ENCODE measurements at places on chromosomes 13 and 19.

GRCh38 chr13:42041011-42041683 lies 7.3 kb upstream of the DGKH start:
- no peak for DNase-seq

DNA sequence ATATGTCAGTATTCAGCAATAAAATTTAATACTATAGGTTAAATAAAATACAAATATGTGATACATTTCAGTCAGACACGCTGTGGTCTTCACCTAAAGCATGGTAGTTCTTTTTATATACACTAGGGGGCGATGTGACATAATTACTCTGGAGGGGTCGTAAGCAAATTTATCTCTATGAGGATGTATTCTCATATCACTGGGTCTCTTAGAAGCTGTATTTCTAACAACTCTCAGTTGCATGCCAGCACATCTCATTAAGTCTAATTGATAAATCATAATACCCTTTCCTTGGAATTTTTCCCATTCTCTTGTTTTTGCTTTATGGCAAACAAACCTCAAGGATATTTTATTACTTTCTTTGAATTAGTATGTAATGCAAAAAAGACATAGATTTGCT lies 3.9 kb upstream of the PCDH17 start:
- no peak for DNase-seq

GRCh38 chr19:35240327-35240726 lies 8.5 kb upstream of the LSR start:
- no peak for DNase-seq

DNA sequence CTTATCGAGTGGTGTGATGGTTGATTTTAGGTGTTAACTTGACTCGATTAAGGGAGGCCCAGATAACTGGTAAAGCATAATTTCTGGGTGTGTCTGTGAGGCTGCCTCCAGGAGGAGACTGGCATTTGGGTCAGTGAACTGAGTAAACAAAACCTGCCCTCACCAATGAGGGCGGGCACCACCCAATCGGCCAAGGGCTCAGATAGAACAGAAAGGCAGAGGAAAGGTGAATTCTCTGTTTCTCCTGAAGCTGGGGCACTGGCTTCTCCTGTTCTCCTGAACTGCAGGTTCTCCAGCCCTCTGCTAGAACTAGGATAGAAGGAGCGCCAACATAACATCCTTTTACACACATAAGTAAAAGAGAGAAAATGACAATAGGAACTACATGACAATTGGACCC lies 35.1 kb downstream of the ESD start:
- no peak for DNase-seq

DNA sequence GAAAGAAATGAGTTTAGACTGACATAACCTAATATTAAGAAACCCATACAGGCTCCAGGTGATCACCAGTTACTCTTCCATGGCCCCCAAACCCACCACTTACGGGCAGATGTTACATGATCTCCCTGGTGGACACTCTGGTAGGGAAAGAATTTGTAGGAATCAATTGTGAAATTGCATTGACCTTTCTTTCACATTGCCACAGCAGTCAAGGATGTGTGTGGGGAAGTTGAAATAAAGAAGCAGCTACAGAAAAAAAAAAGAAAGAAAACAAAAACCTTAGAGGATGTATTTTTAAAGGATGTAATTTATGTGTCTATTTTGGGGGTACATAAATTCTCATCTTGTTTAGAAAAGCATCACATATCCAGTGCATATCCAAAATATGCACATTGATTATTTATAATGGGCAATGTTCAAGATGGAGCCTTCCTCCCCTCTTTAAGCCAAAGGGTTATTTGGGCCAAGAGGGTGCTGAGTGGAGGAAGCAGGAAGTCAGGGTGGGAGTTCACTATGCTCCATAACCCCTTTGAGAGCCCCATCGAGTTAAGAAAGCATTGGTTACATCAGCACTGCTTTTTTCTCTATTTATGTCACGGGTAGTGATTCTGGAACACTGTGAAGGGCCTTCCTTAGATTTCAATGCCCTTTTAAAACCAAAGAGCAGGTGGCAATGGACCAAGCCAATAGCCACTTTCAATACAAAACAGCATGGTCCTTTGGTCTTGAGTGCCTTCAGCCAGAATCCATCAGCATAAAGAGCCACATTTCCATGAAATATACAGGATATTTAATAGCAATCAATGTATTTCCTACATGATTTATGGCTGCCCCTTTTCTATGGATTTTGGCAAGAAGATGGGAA lies 169.6 kb downstream of the LACC1 start:
- DNase-seq: no peak

GRCh38 chr19:2266183-2266993 lies 10.2 kb upstream of the JSRP1 start:
- no peak for DNase-seq

DNA sequence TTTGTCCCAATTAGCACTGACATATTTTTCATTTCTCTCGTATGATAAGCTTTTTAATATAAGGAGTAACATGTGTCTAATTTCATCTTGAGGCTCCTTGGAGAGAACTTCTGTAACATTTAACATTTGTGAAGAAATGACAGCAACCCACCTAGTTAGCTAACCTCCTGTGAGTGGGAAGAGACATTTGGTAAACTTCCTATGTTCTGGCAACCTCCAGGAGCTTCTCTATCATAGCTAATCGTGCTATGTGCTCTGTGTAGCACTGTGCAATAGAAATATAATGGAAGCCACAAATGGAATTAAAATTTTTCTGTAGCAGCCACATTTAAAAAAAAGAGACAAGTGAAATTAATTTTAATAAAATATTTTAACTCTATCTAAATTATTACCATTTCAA lies 5.4 kb upstream of the OLFM4 start:
- DNase-seq: no peak

DNA sequence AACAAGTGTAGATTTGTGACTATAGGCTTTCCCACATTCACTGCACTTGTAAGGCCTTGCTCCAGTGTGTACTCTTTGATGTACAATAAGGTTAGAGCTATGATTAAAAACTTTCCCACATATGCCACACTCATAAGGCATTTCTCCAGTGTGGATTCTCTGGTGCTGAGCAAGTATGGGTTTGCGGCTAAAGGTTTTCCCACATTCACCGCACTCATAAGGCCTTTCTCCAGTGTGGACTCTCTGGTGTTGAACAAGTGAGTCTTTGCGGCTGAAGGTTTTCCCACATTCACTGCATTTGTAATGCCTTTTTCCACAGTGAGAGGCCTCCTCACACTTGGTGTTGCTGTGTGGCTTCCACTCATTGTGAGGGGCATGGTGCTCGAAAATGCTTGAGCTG lies 3.7 kb downstream of the ZNF772 start:
- DNase-seq: no peak

DNA sequence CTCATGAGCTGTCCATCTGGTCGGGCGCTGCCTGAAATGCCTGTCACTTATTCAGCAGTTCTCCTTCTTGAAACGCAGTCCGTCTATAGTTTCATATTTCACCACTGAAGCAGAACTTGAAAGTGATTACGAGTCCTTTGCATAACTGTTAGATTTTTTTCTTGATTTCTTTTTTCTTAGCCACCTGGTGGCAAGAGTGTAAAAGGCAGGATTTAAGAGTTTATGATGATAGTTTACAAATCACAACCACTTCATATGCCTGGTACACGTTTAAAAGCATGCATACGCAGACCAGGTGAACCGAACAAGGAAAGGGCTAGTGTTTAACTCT lies 45.8 kb downstream of the GGACT start:
- DNase-seq: no peak

GRCh38 chr13:49975826-49976225 lies 21.0 kb upstream of the TRIM13 start:
- DNase-seq: no peak

Measured in AG04449 (cell line).